ENCODE measurements at places on chromosomes 2 and 18.

- DNase-seq, result no peak
Measured at GRCh38 chr2:99805930-99806476, 316.2 kb upstream of the REV1 start.

- no peak for DNase-seq
Measured at GRCh38 chr2:205014201-205014600, 468.9 kb downstream of the PARD3B start.

DNA sequence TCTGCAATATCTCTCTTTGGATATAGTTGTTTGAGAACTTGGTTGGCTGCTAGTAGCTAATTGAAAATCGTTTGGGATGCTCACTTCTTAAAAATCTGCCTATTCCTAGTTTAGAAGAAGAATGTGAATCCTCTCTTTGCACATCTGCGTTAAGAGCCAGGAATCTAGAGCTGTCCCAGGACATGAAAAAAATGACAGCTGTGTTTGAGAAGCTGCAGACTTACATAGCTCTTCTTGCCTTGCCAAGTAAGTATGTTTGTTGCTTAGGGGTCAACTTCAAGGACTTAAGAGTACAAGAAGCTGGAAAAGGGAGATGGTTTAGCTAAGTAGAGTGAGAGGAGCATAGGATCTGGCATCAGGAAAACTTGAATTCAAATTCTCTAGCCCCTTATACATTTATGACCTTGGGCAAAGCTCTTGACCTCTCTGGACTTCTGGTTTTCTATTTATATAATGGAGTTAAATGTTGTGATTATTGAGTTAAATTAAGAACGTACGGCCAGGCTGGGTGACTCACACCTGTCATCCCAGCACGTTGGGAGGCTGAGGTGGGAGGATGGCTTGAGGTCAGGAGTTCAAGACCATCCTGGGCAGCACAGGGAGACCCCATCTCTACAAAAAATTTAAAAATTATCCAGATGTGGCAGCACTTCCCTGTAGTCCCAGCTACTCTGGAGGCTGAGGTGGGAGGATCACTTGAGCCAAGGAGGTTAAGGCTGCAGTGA is 55.2 kb upstream of the STON1 start:
- no peak for DNase-seq

DNA sequence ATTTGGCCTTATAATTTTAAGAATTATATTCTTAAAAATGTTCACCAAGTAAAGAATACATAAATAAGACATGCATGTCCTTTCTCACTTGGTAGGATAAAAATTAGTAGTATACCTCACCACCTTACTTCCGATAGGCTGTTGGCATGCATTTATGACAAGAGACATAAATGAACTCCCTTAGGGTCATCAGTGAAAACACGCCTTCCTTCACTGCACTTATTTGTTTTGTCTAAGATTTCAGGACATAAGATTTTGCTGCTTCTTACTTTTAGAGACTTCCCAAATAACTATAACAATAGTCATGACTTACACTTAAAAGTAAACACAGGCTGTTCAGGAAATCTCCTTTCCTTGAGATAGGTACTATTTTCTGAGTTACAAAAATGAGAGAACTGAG is 661.3 kb upstream of the CNTNAP5 start:
- DNase-seq, result no peak

- DNase-seq, result no peak
Measured at GRCh38 chr2:141035846-141036420, 1094.9 kb downstream of the LRP1B start.

GRCh38 chr2:145058457-145058856 is 538.5 kb upstream of the ZEB2 start:
- no peak for DNase-seq

DNA sequence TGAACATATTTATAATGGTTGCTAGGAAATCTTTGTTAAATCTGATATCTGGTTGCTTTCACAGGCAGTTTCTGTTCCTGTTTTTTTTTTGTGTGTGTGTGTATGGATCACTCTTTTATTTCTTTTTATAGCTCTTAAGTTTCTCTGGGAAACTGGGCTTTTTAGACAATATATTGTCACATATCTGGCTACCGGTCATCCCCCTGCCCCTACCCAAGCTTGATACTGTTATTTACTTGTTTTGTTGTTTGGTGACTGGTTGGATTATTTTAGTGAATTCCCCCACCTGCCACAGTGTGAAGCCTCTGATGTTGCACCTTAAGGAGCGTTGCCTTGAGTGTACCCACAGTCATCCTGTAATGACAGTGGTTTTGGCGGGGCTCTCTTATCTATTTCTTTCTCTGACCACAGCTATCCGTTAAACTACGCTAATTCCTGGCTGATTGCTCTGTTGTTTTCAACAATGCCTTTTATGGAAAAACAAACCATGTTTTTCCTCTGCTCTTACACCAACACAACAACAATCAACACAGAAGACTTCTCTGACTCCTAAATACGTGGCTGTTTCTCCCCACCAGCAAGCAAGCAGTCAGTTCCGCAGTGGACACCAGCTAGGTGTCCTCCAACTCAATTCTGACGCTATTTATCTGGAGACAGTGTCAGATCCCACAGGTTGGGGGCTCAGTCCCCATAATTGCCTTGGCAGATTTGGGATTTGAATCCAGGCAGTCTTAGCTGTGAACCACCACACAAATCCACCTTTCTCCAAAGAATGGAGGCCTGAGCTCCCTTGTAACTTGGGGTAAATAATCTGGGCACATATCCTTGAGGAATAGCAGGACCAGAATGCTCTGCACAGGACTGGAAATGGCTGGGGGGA is 10.9 kb downstream of the GNLY start:
- no peak for DNase-seq

DNA sequence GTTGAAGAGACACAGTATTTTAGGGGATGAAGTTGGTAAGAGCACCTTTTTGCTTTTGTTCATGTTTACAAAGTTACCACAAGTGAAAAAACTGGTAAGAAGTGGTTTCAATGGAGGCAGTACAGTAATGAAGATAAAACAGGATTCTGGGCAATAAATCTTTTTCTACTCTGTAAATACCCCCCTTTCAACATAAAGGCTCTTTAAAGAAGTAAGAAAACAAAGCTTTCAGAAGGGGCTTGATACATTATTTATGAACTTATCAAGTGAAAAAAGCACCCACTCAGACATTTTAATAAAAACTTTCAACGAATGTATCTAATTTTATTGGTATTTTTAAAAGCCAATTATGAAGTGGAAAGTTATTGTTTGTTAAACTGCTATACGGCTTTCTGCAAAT is 522.9 kb downstream of the ZEB2 start:
- no peak for DNase-seq

- DNase-seq, result no peak
Measured at GRCh38 chr2:194090251-194090905, 1566.6 kb upstream of the SLC39A10 start.

GRCh38 chr2:239550357-239550756 is 149.5 kb upstream of the HDAC4 start:
- DNase-seq, result no peak

DNA sequence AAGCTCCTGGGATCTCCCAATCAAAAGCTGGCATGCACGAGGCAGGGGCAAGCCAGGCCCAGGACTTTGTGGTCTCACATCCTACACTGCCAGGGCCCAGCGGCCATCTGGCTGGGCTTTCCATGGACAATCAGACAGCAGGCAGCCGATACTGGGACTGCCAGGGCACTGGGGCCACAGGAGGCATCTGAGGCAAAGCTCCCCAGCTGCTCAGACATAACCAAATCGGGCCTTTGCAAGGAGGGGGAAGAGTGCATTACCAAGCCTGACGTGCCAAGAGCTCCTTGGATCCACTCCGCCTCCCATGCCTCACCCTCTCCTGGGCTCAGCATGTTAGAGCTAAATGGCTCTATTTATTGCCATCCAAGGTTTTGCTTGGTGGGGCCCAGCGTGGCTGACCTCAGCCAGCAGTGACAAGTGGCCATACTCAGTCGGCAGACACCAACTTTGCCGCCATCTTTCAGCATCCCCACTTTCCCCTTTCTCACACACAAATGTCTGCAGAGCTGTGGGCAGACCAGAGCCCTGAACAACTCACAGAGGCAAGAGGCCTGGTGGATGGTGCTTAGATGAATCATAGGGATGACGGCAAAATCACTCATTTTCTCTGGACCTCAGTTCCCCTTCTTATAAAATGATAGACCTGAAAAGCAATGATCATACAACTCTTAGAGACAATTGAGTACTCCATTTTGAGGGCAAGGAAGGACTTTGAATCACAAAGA is 200.8 kb downstream of the TTC32 start:
- no peak for DNase-seq

DNA sequence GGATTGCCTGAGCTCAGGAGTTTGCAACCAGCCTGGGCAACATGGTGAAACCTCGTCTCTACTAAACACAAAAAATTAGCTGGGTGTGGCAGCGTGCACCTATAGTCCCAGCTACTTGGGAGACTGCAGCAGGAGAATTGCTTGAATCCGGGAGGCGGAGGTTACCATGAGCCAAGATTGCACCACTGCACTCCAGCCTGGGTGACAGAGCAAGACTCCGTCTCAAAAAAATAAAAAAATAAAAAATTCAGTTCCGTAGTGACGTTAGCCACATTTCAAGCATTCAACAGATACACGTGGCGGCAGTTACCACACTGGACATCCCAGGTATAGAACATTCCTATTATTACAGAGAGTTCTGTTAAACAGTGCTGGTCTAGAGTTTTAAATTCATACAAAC is 4.5 kb downstream of the KANSL3 start:
- no peak for DNase-seq

DNA sequence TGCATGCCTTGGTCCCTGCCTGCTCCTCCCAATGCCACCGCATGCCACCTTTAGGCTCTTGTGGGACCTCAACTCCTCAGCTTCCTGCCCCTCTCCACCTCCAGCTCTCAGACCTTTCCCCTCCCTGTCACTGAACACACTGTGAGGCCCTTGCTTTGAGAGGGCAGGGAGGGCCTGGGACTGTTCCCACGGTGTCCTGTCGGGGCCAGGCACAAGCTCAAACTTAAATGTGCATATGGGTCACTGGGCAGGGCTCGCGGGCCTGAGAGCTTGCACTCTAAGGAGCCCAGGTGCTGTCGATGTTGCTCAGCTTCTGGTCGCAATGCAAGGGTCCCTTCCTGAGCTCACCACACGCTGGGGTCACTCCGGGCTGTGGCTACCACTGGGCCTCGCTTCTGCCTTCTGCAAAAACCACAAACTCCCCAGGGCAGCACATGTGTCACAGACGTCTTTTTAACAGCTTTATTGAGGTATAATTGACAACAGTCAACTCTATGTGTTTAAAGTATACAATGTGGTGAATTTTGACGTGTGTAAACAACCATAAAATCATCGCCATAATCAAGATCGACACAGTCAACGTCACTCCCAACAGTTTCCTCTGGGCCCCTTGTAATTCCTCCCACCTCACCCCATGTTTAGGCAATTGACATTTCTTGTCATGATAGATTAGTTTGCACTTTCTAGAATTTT is 11.9 kb upstream of the B3GNT7 start:
- no peak for DNase-seq

GRCh38 chr2:238573065-238573778 is 146.5 kb downstream of the ASB1 start:
- no peak for DNase-seq

DNA sequence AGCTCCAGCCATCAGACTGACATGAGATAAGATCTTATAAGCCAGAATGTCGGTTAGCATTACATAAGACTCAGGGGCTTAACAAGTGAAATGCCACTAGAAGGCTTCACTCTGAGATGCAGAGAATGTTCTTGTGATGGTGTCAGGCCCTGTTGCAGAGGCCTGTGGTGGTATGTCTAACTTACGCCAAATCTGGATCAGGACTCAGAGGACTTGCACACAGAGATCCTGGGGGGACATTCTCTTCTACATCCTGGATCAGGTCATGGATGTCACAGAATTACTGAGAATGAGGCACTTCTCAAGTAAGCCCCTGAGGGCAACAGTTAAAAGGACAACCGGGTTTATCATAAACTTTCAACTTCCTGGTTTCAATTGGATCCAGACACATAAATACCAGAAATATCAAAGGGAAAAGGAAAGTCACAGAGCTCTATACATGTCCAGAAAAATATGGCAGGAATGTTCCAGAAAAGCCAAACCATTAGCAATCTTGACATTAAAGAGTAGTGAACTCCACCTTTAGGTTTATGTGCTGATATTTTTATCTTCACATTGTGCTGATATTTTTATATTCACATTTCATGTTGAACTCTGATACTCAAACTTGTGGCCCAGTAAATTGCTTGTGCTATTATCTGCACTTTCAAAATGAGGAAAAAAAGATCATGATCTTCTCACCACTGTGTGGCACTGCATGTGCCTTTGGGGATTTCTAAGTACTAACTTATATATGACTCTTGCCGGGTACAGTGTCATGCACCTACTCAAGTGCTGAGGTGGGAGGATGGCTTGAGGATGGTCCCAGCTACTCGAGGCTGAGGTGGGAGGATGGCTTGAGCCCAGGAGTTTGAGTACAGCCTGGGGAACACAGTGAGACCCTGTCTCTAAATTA is 137.5 kb upstream of the RNF152 start:
- DNase-seq, result no peak

- DNase-seq, result no peak
Measured at GRCh38 chr2:149164296-149164695, 125.8 kb downstream of the LYPD6B start.

- no peak for DNase-seq
Measured at GRCh38 chr2:28991021-28991420, 9.9 kb downstream of the TOGARAM2 start.

- no peak for DNase-seq
Measured at GRCh38 chr18:11972371-11973174, 8.7 kb upstream of the IMPA2 start.

GRCh38 chr18:45713239-45713638 is 10.7 kb upstream of the SLC14A1 start:
- no peak for DNase-seq

GRCh38 chr18:55268628-55269275 is 309.5 kb upstream of the CCDC68 start:
- no peak for DNase-seq

GRCh38 chr2:23502096-23502495 is 117.1 kb downstream of the KLHL29 start:
- no peak for DNase-seq

GRCh38 chr2:96251721-96252292 is 14.0 kb downstream of the TMEM127 start:
- DNase-seq, result no peak

GRCh38 chr2:64629329-64629781 is 24.4 kb downstream of the SERTAD2 start:
- DNase-seq, result no peak

GRCh38 chr2:143477714-143478443 is 348.7 kb downstream of the ARHGAP15 start:
- DNase-seq, result no peak

DNA sequence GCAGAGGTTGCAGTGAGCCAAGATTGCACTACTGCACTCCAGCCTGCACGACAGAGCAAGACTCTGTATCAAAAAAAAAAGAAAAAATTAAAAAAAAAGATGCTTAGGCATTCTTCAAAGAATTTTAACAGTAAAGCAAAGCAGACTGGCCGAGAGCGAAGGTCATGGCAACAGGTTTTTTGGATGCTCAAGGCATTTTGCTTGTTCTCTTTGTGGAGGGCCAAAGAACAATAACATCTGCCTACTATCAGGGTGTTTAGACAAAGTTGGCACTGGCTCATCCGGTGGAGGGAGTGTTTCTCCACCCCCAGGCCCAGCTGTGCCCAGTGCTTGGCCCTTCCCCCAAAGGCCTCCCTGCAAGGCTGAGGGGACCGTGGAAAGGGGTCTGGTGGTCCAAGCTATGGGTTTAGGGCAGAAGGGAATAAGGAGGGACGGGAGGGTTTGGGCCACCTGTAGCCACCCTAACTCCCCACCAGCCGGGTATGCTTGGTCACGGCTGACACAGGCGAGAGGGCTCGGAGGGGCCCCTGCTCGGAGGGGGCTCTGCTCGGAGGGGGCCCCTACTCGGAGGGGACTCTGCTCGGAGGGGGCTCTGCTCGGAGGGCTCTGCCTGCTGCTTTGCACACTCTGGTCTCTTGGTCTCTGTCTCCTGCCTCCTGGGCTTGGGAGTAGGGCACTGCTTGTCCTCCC is 26.7 kb upstream of the ALLC start:
- DNase-seq, result no peak
